Activated CD4-positive, alpha-beta T cell treated with anti-CD3 and anti-CD28 coated beads, Interleukin-2, amount 10 ng/mL, durations not matched to agents 24 days and 14 days (primary cell): ENCODE measurements at places on chromosomes 11 and 22. TPM values are rescaled to one million over a fixed set of nuclear protein-coding genes. Genes with fewer than 3 reads are reported as not detected.

Gene BSX
- total RNA-seq = not detected in 2 replicates

Gene IGF2
- total RNA-seq = 0.45 and 1.1 TPM in 2 replicates

Gene VSIG2
- total RNA-seq = 0.23 TPM in 1 of 2 replicates, not detected in the other

Gene SF3A1
- 314 and 319 TPM in 2 replicates for total RNA-seq

DNA sequence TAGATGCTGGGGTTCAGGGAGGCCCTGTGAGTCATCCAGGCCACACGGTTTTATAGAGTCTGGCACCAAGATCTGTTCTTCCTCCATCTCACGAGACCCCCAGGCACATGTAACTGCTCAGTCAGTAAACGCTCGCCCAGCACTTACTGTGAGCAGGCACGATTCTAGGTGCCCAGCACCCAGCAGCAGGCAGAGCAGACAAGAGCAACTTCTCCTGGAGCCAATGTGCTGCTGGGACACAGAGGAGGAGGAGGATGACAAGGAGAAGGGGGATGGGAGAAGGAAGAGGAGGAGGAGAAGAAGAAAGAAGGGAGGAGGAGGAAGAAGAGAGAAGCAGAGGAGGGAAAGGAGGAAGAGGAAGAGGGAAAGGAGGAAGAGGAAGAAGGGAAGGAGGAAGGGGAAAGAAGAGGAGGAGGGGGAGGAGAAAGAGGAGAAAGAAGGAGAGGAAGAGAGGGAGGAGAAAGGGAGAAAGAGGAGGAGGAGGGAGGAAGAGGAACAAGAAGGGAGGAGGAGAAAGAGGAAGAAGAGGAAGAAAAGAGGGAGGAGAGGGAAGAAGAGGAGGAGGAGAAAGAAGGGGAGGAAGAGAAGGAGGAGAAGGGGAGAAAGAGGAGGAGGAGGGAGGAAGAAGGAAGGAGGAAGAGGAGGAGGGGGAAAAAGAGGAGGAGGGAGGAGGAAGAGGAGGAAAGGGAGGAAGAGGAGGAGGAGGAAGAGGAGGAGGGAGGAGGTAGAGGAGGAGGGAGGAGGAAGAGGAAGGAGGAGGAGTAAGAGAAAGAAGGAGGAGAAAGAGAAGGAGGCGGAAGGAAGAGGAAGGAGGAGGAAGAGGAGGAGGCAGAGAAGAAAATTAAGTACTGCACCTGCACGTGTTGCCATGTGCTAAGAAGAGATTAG lies 77.6 kb upstream of the RTL6 start:
- no peaks in the 10 kb centered on the region for H3K36me3 ChIP-seq
- H3K4me3 ChIP-seq = no peak overlapping the region
- H3K27me3 ChIP-seq = peaks cover 5% of the 10 kb centered on the region

DNA sequence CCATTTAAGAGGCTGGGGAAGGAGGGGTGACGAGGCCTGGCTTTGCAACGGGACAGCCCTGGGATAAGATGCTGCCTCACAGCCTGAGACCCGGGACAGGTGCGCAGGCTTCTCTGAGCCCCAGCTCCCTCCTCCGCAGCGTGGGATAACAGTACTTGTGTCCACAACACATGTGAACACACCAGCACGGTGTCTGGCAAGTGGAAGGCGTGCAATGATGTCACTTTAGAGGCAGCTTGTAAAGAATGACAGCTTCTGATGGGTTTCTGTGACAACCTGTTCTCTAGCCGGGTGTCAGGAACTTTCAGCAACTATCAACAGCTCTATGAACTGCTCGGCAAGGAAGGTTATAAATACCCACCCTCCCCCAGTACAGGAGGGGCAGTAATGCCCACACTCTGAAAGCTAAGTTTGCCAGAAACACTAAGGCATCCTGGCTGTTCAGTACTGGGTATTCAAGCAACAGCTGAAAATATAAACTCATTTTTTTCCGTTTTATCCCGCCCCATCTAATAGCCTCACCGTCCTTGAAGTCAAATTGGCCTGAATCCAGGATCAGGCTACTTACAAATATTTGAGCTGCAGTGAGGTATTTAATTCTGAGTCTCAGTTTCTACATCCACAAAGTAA lies 59.7 kb downstream of the MYH9 start:
- H3K36me3 ChIP-seq = peaks cover 75% of the 10 kb centered on the region
- no peaks in the 10 kb centered on the region for H3K27me3 ChIP-seq
- H3K4me1 ChIP-seq = peaks cover 65% of the 10 kb centered on the region
- H3K4me3 ChIP-seq = peak overlapping the region; percentile 88
- H3K27ac ChIP-seq = peak overlapping the region; percentile 99

GRCh38 chr11:73553266-73553665 lies 44.6 kb downstream of the FAM168A start:
- H3K36me3 ChIP-seq = peaks cover 6% of the 10 kb centered on the region
- DNase-seq = no peak
- no peak overlapping the region for H3K27ac ChIP-seq
- H3K4me3 ChIP-seq = no peak overlapping the region
- H3K4me1 ChIP-seq = peaks cover 12% of the 10 kb centered on the region
- no peaks in the 10 kb centered on the region for H3K27me3 ChIP-seq

DNA sequence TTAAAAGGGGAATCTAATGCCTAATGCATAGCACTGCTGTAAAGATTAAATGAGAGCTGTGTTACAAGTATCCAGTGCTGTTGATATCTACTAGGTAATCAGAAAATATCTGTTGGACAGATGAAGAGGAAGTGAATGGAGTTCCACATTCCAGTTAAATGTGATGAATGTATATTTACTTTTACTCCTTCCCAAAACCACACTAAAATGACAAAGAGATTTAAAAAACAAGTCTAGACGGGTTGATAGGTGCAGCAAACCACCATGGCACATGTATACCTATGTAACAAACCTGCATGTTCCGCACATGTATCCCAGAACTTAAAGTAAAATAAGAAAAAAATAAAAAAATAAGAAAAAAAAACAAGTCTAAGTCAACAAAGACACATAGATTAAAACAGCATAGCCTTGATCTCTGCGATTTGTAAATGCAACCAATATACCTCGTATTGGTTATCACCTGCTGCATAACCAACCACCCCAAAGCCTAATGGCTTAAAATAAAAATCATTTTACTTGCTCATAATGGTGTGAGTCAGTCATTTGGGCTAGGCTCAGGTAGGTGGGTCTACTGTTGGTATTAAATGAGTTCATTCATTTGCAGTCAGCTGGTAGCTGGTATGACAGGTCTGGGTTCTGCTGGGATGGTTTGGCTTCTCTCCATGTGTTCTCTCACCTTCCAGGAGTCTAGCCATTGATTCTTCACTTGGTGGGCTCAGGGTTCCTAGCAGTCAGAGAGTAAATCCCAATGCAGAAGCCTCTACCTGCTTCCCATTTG lies 39.7 kb upstream of the SLC6A5 start:
- no peak overlapping the region for H3K27ac ChIP-seq
- H3K36me3 ChIP-seq = no peaks in the 10 kb centered on the region
- no peaks in the 10 kb centered on the region for H3K27me3 ChIP-seq

- no peak overlapping the region for H3K27ac ChIP-seq
- no peaks in the 10 kb centered on the region for H3K4me1 ChIP-seq
- H3K4me3 ChIP-seq = no peak overlapping the region
- H3K36me3 ChIP-seq = no peaks in the 10 kb centered on the region
- peaks cover 3% of the 10 kb centered on the region for H3K27me3 ChIP-seq
These were observed 144.2 kb downstream of the TRIM29 start for GRCh38 chr11:119993722-119994121.

DNA sequence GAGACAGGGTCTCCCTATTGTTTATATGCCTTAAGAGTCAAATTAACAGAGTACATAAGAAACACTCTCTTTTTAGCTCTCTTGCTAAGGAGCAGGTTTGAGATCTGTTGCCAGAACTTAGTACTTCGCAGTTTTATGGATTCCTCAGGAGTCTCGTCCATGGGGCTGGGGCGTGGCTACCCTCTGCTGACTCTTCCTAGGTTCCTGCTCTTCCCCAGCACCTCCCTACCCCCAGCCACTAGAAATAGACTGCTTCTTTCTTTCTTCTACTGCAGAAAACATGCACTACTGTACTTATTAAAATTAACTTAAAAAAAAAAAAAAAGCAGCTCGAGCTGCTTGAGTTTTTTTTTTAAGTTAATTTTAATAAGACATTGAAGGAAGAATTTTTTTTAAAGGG lies 8.0 kb downstream of the FAM118B start:
- H3K4me3 ChIP-seq = no peak overlapping the region
- no peaks in the 10 kb centered on the region for H3K27me3 ChIP-seq
- peaks cover 8% of the 10 kb centered on the region for H3K4me1 ChIP-seq
- no peak overlapping the region for H3K27ac ChIP-seq
- no peaks in the 10 kb centered on the region for H3K36me3 ChIP-seq
- DNase-seq = no peak

DNA sequence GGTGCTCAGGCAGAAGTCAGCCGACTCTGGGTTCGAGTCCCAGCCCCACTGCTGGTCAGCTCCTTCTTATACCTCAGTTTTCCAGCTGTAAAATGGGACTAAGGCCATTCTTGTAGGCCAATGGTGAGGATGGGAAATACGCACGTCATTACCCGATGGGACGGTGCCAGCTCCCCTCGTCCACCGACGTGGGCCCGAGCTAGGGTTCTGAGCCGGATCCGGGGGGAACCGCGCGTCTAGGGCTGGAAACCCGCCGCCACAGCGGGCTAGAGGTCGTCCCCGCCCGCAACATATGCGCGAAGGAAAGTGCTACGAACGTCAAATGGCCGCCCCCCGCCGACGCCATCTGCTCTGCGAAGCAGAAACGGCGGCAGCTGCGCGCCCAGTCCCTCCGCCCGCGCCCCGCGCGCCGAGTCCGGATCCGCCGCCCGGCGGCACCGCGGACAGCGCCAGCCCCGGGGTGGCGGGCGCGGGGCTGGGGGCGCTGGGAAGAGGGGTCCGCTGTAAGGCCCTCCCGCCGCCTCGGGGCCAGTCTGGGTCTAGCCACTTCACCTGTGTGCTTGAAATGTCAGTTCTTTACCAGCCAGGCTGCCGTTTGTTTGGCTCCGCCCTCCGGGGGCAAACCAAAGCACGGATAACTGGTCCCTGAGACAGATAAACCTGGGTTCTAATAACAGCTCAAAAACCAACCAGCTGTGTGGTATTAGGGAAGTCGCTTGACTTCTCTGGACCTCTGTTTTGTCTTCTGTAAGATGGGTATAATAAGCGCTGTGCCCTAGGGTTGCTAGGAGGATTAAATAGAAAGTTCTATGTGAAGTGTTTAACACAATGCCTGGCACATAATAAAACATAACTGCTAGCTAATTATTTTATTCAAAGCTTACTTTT lies 103.5 kb upstream of the RCN1 start:
- H3K4me1 ChIP-seq = peaks cover 2% of the 10 kb centered on the region
- peaks cover 2% of the 10 kb centered on the region for H3K36me3 ChIP-seq
- peaks cover 43% of the 10 kb centered on the region for H3K27me3 ChIP-seq
- no peak for DNase-seq
- H3K4me3 ChIP-seq = no peak overlapping the region
- no peak overlapping the region for H3K27ac ChIP-seq
